ENCODE measurements at places on chromosomes 5 and 9. TPM values are rescaled to one million over a fixed set of nuclear protein-coding genes. Genes with fewer than 3 reads are reported as not detected.
A peak's percentile ranks its signal among the peaks of the same experiment; 100 is the strongest.

GRCh38 chr9:5629312-5630080 is 589 bp downstream of the RIC1 start:
- DNase-seq, result no peak

CCNB1 gene
- total RNA-seq, result 1.8 TPM

GRCh38 chr5:159452480-159453167 is 122.3 kb upstream of the IL12B start:
- DNase-seq, result no peak

DNA sequence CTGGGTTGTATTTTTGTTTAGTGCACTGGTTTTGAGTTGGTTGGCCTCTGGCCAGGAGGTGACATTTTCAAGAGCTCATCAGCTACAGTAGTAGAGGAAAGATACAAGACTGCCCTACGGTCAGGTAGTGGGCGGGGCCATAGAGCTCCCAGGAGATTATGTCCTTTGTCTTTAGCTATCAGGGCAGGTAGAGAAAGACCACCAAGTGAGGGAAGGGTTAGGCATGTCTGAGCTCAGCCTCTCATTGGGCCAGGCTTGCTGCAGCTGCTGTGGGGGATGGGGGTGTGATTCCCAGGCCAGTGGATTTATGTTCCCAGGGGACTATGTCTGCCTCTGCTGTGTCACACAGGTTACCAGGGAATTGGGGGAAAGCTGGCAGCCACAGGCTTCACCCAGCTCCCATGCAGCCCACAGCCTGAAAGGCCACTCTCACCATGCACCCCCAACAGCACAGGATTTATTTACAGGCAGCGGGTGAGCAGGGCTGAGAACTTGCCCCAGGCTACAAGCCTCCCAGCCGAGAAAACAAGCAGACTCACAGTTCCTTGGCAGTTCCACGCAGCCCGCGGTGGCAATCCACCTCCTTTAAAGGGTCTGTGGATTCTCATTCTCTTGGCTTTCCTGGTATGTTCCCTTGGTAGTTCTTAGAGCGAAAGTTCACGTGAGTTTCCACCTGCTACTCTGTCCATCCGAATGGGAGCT is 37.5 kb upstream of the BOD1 start:
- DNase-seq, result no peak

DNA sequence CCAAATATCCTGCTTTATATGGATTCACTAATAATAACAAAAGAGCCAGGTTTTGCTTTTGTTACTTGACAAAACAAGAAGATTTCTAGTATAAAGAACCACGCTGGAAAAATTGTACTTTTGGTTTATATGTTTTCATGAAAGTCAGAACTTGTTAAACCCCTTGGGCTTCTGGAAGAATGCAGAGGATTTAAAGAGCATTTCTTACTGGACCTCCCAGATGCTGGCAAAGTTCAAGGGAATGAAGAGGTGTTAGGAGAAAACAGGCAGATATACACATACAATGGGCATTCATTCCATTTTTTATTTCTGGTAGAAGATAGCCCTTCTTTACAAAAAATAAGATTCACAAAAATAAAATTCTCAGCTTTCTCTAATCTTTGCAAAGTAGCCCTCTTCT is 61.1 kb downstream of the SAXO1 start:
- DNase-seq, result no peak

PCDHGB2 gene
- total RNA-seq, result 5.7 TPM

DNA sequence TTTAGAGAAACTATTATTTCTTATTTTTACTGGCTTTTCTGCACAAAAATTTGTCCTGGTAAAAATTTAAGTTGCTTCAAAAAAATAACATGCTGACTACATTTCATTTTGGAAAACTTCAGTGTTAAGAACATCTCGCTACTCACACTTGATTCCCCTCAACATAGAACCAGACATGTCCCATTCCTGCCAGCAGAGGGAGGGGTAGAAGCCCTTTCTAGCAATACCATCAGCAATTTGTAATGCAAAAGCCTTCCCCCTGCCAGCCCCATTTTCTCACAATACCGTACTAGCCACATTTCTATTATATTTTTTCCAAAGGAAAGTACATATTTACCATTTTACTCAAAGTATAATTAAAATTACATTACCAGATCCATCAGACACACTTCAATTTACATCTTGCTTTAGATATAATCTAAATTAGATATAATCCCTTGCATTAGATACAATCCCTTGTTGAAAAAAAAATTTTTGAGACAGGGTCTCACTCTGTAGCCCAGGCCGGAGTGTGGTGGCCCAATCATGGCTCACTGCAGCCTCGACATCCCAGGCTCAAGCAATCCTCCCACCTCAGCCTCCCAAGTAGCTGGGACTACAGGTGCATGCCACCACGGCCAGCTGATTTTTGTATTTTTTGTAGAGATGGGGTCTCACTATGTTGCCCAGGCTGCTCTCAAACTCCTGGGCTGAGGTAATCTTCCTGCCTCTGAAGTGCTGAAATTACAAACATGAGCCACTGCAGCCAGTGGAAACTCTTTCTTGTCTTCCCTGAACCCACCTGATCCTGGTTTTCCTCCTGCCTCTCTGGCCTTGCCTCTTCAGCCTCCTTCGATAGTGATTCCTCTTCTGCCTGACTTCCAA is 39.6 kb upstream of the IDNK start:
- peak; percentile 80 for DNase-seq

DNA sequence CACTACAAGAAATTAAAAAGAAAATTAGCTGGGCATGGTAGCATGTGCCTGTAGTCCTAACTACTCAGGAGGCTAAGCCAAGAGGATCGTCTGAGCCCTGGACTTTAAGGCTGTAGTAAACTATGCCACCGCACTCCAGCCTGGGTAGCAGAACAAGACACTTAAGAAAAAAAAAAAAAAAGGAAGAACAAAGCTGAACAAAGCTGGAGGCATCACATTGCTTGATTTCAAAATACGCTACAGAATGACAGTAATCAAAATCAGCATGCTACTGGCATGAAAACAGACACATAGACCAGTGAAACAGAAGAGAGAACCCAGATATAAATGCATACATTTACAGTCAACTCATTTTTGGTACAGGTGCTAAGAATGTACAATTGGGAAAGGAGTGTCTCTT is 14.5 kb upstream of the OTULIN start:
- DNase-seq, result no peak

- DNase-seq, result no peak
Measured at GRCh38 chr5:157828944-157829639, 29.9 kb downstream of the CLINT1 start.

EQTN gene
- 0.32 TPM for total RNA-seq

- no peak for DNase-seq
Measured at GRCh38 chr5:28896949-28897348, 1858.6 kb upstream of the CDH9 start.
